ENCODE measurements at places on chromosomes 1 and 21.

DNA sequence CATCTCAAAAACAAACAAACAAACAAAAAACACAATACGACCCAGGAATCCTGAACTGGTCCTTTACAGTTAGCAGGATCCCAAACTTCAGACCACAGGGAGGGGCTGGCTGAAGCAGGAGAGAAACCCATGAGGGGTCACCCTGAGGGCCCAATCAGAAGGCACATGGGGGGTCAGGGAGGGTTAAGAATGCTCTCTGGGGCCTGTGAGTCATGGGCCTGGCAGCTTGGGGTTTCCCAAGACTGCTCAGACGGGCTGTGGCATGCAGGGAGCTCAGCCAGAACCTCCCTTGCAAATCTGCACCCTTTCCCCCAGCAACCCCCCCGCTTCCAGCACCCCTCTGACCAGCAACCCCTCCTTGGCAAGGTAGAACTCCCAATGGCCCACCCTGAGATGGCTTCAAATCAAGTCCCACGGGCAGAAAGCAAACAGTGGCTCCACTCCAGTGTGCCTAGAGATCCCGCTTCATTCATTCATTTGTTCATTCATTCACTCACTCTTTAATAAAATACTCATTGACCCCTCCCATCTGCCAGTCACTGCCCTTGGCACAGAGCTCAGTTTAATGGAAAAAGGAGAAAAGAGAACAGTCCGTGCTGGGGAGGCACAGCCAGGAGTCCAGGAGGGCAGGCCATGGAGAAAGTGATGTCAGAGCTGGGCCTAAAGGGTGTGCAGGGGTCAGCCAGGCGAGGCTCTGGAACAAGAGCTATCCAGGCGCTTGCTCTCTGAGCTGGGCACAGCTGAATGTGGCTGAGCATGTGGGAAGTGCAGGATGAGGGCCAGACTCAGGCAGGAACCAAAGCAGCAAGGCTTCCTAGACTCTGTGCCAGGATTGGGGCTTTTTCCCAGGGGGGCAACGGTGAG lies 8.2 kb downstream of the UQCRHL start:
- H3K4me1 ChIP-seq = no peaks in the 10 kb centered on the region
- no peak for DNase-seq
- H3K36me3 ChIP-seq = no peaks in the 10 kb centered on the region
- no peak overlapping the region for H3K27ac ChIP-seq

GRCh38 chr1:202616355-202616915 lies 93.8 kb downstream of the SYT2 start:
- peaks cover 30% of the 10 kb centered on the region for H3K27me3 ChIP-seq
- peaks cover 29% of the 10 kb centered on the region for H3K4me1 ChIP-seq
- no peaks in the 10 kb centered on the region for H3K36me3 ChIP-seq
- DNase-seq = no peak
- H3K4me3 ChIP-seq = no peak overlapping the region

- H3K4me3 ChIP-seq = peak overlapping the region; percentile 25
- no peaks in the 10 kb centered on the region for H3K27me3 ChIP-seq
- DNase-seq = no peak
- peaks cover 13% of the 10 kb centered on the region for H3K4me1 ChIP-seq
Observed at GRCh38 chr1:53499257-53500203, 40.3 kb downstream of the DMRTB1 start.

- no peak for DNase-seq
- H3K4me3 ChIP-seq = no peak overlapping the region
- no peaks in the 10 kb centered on the region for H3K36me3 ChIP-seq
- H3K27me3 ChIP-seq = peaks cover 6% of the 10 kb centered on the region
- H3K4me1 ChIP-seq = peaks cover 13% of the 10 kb centered on the region
Observed at GRCh38 chr1:203592730-203593129, 33.9 kb upstream of the ATP2B4 start.

GRCh38 chr1:24861821-24862727 lies 68.0 kb downstream of the RUNX3 start:
- H3K4me1 ChIP-seq = peaks cover 31% of the 10 kb centered on the region
- peaks cover 2% of the 10 kb centered on the region for H3K36me3 ChIP-seq
- no peaks in the 10 kb centered on the region for H3K27me3 ChIP-seq
- no peak overlapping the region for H3K4me3 ChIP-seq
- DNase-seq = peak; percentile 2

GRCh38 chr1:193211539-193211938 lies 25.1 kb upstream of the B3GALT2 start:
- H3K36me3 ChIP-seq = peaks cover 23% of the 10 kb centered on the region
- H3K4me3 ChIP-seq = no peak overlapping the region
- DNase-seq = no peak
- peak overlapping the region; percentile 48 for H3K27ac ChIP-seq
- peaks cover 29% of the 10 kb centered on the region for H3K4me1 ChIP-seq

GRCh38 chr1:15411593-15412137 lies 2.0 kb downstream of the EFHD2 start:
- peaks cover 68% of the 10 kb centered on the region for H3K36me3 ChIP-seq
- H3K4me3 ChIP-seq = peak overlapping the region; percentile 97
- no peaks in the 10 kb centered on the region for H3K27me3 ChIP-seq
- H3K27ac ChIP-seq = peak overlapping the region; percentile 100

- H3K4me3 ChIP-seq = no peak overlapping the region
- H3K27ac ChIP-seq = no peak overlapping the region
- H3K27me3 ChIP-seq = no peaks in the 10 kb centered on the region
- no peak for DNase-seq
- no peaks in the 10 kb centered on the region for H3K4me1 ChIP-seq
Observed at GRCh38 chr21:17250778-17251241, 262.0 kb upstream of the CXADR start.

DNA sequence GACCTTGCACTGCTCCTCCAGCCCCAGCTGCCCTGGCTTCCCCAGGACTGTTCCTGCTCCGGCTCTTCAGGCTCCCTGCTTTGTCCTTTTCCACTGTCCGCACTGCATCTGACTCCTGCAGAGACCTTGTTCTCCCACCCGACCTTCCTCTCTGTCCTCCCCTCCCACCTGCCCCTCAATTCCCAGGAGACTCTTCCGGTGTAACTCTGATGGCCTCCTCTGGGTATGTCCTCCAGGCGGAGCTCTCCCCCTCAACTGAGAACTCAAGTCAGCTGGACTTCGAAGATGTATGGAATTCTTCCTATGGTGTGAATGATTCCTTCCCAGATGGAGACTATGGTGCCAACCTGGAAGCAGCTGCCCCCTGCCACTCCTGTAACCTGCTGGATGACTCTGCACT lies 550 bp downstream of the ACKR1 start:
- H3K4me3 ChIP-seq = no peak overlapping the region
- no peak overlapping the region for H3K27ac ChIP-seq
- H3K4me1 ChIP-seq = no peaks in the 10 kb centered on the region

- no peaks in the 10 kb centered on the region for H3K4me1 ChIP-seq
- no peak overlapping the region for H3K27ac ChIP-seq
- no peaks in the 10 kb centered on the region for H3K27me3 ChIP-seq
- DNase-seq = no peak
Observed at GRCh38 chr1:185495007-185495406, 178.0 kb upstream of the IVNS1ABP start.

- H3K27me3 ChIP-seq = peaks cover 13% of the 10 kb centered on the region
- H3K4me3 ChIP-seq = no peak overlapping the region
- no peaks in the 10 kb centered on the region for H3K36me3 ChIP-seq
- DNase-seq = no peak
Observed at GRCh38 chr1:44557778-44558177, 116.5 kb downstream of the TMEM53 start.

GRCh38 chr1:14654554-14654953 lies 56.1 kb downstream of the KAZN start:
- no peak for DNase-seq
- H3K4me3 ChIP-seq = no peak overlapping the region
- H3K27ac ChIP-seq = no peak overlapping the region
- H3K27me3 ChIP-seq = peaks cover 27% of the 10 kb centered on the region
- no peaks in the 10 kb centered on the region for H3K4me1 ChIP-seq

DNA sequence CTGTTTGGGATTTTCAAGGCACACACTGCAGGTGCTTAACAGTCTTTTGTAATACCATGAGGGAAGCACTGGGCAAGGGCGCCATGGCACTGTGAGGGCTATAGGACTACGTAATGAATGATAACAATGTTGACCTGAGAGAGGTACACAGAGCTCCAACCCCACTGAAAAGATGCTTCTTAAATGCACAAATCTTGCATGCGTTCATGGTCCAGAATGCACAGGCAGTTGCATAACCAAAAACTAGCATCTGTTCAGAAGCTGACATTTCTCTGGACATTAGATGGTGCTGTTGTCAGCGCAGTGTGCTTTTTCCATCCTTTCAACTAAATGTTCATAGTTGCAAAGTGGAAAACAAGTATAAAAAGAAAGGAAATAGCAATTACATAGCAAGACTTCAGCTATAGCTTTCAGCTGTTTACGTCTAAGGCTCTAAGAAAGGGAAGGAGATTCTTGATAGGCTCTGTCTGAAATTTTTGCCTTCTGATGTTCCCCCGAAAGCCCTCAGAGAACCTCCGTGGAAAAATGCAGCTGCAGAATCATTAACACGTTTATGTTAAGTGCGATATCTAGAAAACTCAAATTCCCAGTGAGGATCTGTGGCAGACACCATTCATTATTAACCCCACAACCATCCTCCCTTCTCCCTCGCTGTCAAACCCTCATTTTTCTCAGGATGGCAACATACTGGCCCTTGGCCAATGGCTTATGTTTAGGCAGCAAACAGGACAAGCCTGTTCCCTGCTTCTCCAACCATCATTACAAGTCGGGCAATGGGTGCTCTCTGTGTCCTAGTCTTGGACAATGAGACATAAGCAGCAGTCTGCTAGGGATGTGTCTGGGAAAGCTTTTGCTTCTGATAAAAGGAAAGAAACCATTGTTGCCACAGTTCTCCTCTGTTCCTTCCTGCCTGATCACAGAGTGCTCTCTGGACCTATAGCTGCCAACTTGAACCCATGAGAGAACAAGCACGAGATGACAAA lies 8.2 kb upstream of the TARBP1 start:
- H3K27ac ChIP-seq = no peak overlapping the region
- H3K4me1 ChIP-seq = no peaks in the 10 kb centered on the region
- no peak for DNase-seq
- no peaks in the 10 kb centered on the region for H3K36me3 ChIP-seq
- no peak overlapping the region for H3K4me3 ChIP-seq

DNA sequence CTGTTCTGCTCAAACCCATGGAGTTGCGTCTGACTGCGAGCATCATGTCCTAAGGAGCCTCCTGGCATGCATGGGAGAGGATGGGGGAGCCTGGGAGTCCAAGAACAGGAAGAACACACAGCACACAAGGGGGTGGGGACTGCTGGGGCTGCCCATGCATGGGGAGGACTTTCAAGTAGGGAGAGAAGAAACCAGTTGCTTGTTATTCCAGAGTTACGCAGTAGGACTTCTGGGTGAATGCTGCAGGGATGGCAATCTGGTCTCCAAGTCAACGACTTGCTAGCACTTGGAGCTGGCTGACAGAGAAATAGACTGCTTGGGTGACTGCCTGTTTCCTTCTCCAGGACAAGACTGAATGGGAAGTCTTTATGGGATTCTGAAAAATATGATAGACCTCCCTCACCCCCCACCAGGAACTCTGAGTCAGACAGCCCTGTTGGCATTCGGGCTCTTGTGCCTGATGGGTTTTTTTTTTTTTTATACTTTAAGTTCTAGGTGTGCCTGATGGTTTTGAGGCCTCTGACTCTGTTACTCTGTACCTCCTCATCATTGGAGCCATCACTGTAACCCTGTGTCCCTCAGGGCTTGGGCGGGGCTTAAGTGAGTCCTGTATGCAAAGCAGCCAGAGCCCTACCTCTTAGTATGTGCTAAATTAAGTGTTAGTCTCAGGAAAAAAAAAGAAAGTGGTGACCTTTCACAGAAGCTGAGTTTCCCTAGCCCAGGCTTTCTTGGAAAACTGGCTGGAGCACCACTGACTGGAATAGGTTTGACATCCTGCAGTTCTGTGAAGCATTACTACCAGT lies 30.3 kb downstream of the MAP3K21 start:
- no peak overlapping the region for H3K27ac ChIP-seq
- no peaks in the 10 kb centered on the region for H3K27me3 ChIP-seq
- no peaks in the 10 kb centered on the region for H3K4me1 ChIP-seq
- DNase-seq = no peak
- H3K4me3 ChIP-seq = no peak overlapping the region

- no peak overlapping the region for H3K27ac ChIP-seq
- H3K4me3 ChIP-seq = no peak overlapping the region
- no peaks in the 10 kb centered on the region for H3K4me1 ChIP-seq
- no peaks in the 10 kb centered on the region for H3K36me3 ChIP-seq
Observed at GRCh38 chr21:35882791-35883240, 177.5 kb downstream of the SETD4 start.
